ENCODE measurements at places on chromosomes 12 and 14.

DNA sequence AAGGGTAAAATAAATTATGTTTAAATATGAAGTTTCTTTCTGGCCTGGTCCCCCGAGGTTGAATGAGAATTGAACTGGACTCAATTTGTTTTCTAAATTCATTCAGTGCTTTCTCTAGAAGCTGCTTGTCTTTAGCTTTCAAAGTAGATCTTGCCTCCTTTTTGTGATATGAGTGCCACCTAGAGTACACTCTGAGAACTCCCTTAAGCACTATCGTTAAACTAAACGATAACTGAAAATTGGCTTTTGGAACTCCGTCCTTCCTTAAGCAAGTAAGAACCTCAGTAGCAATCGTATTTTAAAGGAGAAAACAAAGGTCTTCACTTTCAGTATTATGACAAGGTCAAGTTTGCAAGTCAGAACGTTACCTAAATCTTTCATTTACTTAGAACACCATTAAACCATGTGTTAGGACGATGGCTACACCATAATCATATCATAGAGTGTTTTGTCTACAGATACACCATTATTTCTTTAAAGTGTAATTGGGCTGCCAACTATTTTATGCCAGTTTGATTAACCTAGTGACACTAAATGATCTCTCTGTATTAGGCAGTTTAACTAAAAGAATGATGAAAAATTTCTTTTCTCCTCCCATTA is 364.8 kb downstream of the SNAPC1 start:
- no peak for DNase-seq

- no peak for DNase-seq
These were observed 83.4 kb downstream of the ADCK1 start for GRCh38 chr14:77883131-77883846.

DNA sequence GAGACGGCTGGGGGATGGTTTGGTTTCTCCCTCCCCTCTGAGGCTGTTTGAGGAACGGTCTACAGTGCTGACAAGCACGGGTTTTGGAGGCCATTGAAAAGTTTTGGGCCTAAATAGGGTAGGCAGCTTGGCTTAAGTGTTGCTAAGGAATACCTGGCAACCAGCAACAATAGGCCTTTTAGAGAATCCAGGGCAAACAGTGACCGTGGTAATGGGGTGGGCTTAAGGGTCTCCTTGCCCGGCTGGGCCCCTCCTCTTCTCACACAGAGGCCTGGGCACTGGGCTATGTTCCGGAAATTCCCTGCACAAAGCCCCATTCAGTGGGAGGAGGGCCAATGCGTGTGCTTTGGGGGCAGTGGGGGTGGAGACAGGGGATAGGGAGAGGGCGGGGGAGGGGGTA is 55.4 kb downstream of the ASCL1 start:
- no peak for DNase-seq

DNA sequence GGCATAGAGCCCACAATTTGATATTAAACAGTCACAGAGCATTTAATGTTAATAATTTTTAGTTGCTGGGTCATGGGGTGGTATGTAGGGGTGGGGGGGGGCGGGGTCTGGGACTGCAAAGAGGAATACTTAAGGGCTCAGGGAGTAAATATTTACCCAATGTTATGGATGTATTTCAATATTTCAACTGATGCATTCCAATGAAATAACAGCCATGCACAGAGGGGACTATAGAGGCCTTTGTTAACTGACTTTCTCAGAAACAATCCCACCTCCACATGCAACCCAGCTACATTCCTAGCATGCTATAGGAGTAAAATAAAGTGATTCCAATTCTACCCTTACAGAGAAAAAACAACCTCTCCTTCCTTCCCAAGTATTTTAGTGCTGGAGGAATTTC is 7.9 kb upstream of the BBS10 start:
- no peak for DNase-seq

GRCh38 chr12:15688202-15688736 is 100.9 kb downstream of the EPS8 start:
- no peak for DNase-seq

DNA sequence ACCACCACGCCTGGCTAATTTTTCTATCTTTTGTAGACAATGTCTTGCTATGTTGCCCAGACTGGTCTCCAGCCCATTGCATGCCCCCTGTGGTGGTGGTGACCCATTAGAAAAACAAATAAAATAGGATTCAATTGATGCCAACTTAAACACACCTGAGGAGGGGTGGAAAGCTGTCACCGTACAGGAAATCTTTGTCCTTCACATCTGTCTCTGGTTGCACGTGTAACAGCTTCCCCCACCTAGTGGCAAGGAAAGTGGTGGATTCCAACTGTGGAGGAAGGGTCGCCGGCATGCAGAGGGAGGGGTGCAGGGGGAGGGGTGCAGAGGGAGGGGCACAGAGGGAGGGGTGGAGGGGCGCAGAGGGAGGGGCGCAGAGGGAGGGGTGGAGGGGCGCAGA is 26.1 kb upstream of the GPR68 start:
- peak; percentile 8 for DNase-seq

- DNase-seq = no peak
These were observed 46.1 kb downstream of the BEGAIN start for GRCh38 chr14:100540926-100541620.

- no peak for DNase-seq
These were observed 962.6 kb downstream of the LRFN5 start for GRCh38 chr14:42569227-42569626.

DNA sequence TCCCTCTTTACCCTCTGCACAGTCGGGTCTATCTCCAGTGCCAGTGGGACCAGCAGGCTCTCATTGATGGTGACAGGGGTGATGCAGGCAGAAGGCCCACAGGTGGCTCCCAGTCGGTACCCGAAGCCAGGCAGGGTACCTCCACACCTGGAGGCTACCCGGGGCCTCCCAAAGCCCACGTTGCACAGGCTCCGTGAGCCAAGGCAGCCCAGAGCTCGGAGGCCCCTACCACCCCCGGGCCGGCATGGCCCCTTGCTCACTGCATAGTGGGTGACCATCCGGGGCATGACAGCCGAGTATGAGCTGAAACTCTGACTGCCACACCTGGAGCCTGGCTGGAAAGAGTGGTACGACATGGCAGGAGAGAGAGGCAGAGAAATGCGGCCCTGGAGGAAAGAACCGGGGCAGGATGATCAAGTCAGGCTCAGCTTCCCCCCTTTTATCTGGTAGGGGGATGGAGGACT is at the start of gene KRT82:
Gene KRT82 (minus strand): TSS at position 414 of the 464 bp plus-strand sequence. CDS start 58 bp downstream, at position 356.
- DNase-seq = no peak

GRCh38 chr12:68807576-68808387 is at the start of gene MDM2:
Gene MDM2, plus strand, starts transcription at chr12:68808177. Its CDS starts 301 bp downstream, at chr12:68808478.
- DNase-seq = peak; percentile 98

- no peak for DNase-seq
These were observed 405.9 kb downstream of the AACS start for GRCh38 chr12:125470838-125471783.

GRCh38 chr12:117441751-117442150 is 80.3 kb upstream of the NOS1 start:
- no peak for DNase-seq

DNA sequence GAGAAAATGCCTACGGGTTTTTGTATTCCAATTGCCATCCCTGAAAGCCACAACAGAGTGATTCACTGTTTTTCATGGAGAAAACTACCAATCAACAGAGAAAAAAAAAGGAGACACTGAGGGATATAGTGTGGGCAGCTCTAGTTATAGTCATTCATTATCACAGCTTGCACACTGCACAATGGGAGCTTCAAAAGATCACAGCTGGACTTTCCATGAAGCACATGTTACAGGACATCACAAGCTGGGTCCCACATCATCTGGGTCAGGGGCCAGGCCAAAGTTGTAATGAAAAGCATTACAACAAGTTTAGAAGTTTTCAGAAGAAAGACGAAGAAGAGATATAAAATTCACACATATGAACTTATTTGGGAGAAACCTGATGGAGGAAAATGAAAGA is 41.5 kb downstream of the RERG start:
- no peak for DNase-seq

DNA sequence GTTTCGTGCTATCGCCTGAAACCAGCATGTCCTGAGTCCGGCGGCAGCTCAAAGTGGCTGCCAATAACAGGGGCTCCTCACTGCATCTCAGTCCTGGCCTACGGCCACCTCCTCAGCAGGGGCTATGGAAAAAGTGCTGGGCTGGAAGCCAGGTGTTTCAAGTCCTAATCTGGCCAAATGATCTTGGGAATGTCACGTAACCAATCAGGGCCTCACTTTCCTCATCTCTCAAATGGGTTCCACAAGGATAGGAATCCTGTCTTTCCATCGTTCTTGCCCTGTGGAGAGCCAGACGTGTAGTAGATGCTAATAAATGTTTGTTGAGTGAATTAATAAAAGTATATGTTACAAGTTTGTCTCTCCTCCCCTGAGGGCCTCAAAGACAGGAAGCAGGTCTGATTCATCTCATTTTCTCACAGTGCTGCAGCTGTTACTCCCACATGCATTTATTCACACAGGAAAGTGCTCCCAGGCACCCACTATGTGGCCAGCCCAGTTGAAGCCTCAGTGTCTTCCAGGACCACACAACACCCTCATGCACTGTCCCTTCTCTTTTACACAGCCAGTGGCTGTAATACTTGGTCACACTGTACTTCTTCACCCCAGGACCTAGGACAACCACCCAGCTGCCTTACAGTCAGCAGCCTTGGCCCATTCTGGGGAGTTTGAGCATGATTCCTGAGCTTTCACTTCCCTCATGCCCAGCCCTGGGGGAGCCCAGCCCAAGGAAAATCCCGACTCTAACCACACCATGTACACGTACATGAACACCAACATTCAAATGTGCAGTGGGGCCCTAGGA is 5.0 kb downstream of the CMKLR1 start:
- peak; percentile 83 for DNase-seq

GRCh38 chr12:62802984-62803383 is 132.0 kb downstream of the PPM1H start:
- no peak for DNase-seq

- DNase-seq = no peak
These were observed 178.9 kb upstream of the FKBP4 start for GRCh38 chr12:2615665-2616402.

Measured in natural killer cell treated with Interleukin-12 subunit alpha and Interleukin-12 subunit beta and Interleukin-15 and Interleukin-18, amount 100 ng/mL, for 72 hours (primary cell).